Jurkat, Clone E6-1 (cell line): ENCODE measurements at places on chromosomes 7 and 10.

DNA sequence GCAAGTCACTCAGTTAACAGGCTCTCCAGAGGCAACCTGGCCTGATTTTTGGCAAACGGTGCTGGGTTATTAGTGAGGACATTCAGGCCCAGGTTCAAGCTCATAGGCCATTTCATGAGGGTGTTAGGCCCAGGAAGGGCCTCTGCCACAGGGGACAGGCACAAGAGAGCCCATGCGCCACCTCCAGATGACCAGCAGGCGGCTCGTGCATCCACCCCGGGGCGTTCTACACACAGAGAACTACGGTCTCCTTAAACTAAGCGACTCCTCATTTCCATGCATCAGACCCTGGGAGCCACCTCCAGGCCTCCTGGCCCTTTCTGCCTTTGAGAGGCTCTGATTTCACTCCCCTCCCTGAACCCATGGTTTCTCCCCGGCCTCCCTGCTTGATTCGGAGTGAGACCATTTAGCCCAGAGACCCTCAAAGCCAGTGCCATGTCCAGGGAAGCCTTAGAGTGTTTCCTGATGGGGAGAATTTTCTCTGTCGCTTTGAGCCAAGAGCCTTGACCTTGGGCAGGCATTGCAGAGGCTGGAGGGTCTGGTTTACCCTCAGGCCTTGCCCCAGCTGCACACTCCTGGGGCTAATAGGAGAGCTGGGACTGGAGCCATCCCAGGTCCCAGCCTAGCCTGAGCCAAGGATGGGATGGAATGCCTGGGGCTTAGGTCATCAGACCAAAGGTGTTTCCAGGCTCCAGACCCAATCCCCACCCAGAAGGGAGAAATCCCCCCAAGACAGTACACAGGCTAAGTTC, 188.0 kb downstream of the GRID1 start:
- DNase-seq = no peak

DNA sequence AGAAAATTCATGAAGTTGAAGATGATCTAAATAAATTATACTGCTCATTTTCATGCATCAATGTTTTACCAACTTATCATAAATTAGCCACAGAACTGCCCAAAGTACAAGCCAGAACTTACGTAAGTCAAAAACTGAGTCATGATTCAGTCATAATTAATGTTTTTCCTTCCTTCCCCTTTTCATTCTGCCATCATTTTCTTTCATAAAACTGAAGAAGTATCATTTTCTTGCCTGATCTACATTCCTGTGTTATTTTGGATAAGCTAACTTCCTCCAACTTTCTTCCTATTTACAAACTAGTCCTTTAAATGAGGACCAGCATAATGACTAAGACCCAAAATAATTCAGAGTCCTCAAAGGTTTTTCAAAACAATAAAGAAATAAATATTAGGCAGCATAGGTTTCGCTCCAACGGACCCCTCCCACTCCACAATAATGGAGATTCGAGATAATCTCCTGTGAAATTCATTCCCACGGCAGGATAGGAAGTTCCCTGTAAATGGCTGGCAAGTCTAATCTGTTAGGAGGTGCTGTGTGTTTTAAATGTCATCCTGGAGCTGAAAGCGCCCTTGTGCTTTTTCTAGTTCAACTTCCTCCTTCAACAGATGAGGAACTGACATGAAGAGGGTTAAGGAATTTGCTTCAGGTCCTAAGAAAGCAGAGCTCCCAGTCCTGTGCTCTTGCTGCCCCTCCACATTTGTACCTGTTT, 218.9 kb downstream of the DOCK4 start:
- DNase-seq = no peak

DNA sequence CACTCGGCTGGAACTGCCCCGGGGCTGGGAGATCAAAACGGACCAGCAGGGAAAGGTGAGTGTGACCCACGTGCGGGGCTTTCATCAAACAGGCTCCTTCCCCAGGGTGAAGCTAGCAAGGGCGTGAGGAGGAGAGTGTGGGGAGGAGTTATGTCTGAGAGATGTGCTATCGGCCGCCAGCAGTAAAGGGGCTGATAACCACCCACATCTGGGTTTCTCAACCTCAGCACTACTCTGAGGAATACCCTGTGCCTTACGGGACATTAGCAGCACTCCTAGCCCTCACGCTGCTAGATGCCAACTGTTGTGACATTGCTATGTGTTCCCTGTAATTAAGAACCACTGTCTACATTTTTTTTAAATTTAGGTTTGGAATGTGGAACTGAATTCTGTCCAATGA, 113.9 kb upstream of the STK17A start:
- DNase-seq = no peak

DNA sequence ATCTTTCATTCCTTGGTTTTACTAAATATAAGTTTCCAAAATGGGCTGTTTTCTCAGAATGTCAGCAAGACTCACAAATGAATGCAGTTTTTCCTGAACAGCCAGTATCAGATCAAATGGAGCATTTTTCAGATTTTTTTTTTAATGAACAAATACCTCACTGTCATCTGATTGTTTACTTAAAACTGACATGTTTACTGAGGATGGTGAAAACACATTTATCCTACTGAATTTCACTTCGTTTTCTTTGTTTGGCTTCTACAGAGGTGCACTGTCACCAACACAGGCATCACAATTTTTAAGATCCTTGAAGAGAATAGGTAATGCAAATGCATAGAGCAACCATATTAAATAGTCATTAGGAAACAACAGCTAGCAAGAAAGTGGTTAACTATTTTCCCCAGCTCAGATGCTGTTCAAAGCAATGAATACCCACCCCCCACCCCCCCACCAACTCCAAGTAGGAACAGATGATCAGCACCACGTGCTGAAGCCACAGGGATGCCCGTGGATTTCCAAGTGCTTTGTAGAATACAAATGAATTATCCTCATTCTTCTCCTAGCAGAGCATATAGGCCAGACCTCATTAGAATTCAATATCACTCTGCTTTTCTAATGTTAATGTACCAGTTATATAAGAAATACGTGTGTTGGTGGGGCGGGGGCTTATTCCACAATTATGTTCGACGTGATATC, 205.9 kb downstream of the SKAP2 start:
- no peak for DNase-seq

DNA sequence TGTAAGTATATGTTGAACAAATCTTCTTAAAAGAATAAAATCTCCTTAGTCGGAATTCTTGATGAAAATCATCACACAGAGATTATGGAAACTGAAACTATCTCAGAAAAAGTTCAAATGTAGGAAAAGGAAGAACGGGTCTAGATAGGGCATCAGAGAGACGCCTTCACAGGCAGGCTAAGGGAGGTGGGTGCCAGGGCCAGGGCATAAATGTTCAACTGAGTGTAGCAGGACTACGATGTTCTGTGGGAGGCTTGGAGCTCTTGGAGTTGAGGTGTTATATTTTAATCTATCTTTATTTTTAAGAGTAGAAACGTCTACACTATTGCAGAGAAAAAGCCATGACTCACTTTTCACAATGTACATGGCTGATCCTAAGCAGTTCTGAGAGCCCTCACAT, 101.2 kb downstream of the RSU1 start:
- DNase-seq = no peak
